ENCODE measurements at places on chromosomes 5 and 9.

GRCh38 chr9:14081745-14082144, 232.2 kb downstream of the NFIB start:
- no peak for DNase-seq

GRCh38 chr9:94865582-94866452, 139.3 kb downstream of the AOPEP start:
- no peak for DNase-seq

- no peak for DNase-seq
Measured at GRCh38 chr5:59596586-59597350, 296.8 kb downstream of the PDE4D start.

DNA sequence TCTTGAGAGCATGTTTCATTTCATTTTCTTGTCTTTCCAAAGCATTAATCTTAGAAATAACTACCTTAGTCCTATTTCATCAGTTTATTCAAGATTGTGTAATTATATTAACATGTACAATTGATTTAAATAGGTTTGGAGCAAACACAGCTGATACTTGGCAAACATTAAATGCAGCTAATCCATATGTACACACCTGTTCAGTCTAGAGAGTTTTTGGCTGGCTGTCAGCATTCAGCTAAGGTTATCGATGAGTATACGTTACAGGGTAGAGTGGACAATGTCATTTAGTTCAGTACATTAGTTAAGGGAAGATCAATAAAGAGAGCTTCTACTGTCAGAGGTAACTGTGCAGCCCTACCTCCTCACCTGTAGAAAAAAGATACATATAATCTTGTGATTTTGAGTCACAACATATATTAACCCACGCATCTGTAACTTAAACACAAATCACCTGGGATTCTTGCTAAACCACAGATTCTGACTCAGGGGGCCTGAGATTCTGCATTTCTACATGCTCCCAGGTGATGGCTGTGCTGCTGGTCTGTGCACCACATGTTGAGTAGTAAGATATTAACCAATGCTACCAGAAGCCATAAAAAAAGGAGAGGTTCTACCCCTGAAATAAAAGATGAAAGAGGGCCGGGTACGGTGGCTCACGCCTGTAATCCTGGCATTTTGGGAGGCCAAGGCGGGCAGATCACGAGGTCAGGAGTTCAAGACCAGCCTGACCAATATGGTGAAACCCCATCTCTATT, 34.1 kb upstream of the PCA3 start:
- no peak for DNase-seq

DNA sequence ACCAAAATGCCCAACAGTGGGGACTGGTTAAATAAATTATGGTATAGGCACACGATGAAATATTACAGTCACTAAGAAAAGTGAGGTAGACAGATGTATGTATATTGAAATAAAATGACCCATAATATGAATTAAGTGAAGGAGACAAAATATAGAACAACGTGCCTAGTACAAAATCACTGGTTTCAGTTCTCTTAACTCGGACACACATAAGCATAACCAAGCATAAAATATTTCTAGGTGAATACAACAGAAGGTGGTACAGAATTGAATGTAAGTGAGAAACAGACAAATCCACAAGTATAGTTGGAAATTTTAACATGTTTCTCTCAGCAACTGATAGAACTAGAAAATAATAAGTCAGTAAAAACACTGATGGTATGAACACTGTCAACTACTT, 22.0 kb downstream of the PUM3 start:
- DNase-seq = no peak

- no peak for DNase-seq
Measured at GRCh38 chr5:14440582-14441431, 140.8 kb upstream of the OTULINL start.

DNA sequence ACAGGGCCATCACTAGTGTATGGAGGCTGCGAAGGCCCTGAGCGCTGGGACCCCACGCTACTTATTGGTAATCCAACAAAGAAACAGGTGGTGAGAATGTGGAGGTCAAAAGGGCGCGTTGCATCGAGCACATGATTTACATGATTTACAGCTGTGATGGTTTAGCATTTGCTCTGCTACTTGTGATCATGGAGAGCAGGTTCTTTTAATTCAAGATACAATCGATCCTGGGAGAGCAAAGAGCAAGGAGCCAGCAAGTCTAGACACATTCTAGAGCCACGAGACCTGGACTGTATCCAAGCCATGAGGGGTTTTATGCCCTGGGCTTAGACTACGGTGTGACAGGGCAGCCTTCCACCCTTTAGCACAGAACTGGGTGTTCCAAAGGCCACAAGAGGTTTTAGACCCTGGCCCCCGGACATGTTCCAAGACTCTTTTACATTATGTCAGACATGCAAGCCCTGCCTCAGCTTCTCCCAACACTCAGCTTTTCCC, 47.0 kb upstream of the CLK4 start:
- no peak for DNase-seq

All from stimulated activated CD8-positive, alpha-beta memory T cell treated with anti-CD3 and anti-CD28 coated beads, Interleukin-15, amount 100 ng/mL, for 24 hours (primary cell).